ENCODE measurements at places on chromosomes 7 and 10.

DNA sequence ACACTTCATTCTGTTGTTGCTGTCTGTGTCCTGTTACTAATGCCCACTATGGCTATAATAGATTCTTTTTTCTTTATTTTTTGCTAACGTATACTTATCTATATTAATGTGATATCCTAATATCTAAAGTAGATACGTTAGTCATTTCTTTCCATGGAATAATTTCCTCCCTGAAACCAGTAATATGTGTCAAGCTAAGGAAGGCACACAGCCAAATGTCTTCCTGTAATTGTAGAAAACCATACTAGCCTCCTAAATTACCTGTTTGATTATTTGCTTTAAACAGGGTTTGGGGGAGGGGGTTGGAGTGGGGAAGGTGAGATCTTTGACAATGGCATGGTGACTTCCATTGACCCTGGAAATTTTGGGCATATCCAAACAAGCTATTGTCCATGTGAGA is 56.4 kb downstream of the THNSL1 start:
- DNase-seq: no peak

DNA sequence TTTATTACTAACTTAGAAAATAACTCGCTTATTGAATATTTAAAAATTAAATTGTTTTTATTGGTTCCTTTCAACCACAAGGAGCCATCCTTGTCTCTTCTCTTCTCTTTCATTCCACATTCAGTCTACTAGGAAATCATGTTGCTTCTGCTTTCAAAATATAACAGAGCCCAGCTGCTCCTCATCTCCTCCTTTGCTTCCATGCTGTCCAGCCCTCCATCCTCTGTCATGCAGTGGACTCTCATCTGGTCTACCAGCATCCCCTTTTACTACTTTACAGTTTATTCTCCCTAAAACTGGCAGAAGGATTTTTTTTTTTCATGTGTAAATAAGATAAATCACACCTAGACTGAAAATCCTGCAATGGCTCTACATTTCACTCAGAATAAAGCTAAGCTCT is 198.2 kb upstream of the CSTF2T start:
- no peak for DNase-seq

- DNase-seq: no peak
These were observed 280.3 kb downstream of the HTR7 start for GRCh38 chr10:90577569-90577968.

DNA sequence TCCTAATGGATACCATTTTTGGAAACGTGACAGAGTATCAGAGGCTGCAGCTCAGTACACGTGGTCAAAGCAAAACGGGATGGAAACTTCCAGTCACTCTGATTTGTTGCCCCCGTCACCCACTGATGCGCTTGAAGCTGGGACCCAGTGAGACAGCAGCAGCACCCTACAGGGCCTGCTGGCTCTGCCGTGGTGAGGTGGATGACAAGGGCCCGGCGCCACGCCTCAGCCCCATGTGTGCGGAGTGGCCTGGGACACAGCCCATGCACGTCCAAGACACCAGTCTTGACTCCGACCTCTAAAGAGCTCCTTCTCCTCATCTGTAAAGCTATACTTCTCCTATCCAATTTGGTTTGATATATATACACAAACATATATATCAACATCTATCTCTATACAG is 39.0 kb downstream of the CLEC2L start:
- DNase-seq: no peak

- no peak for DNase-seq
These were observed 221.0 kb upstream of the KLF6 start for GRCh38 chr10:4006051-4006450.

DNA sequence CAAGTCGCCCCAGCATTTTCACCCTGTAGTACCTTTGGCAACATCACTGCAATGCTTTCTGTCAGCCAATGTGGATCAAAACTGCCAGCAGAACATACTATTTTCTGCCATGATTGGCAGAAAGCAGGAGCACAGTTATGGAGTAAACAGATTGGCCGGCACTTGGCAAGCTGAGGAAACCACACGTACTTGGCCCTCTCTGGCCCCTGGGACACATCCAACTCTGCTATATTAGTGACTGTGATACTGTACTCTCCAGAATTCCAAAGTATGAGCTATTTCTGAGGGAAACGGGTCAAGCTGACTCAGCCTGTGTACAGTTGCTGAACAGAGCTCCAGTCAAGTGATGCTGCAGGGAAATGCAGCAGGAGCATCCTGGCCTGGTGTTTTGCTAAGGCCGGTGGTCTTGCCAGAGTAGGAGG is 39.8 kb upstream of the LANCL2 start:
- DNase-seq: no peak

DNA sequence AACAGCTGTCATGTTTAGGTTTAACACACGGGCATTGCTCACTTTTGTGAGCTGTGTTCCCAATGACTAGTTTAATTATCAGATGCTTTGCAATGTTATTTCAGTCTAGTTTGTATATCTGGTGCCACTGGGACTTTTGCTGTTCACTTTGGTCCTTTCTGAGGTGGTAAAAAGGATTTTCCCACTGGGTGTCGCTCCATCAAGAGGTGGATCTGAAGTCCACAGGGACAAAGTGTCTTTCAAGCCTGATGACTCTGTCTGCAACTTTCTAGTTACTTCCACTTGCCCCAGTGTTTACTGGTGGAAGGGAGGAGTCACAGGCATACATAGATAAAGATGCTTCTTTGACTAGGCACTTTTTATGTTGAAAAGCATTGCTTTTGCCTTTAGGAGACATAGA is 242.2 kb downstream of the HGF start:
- no peak for DNase-seq

DNA sequence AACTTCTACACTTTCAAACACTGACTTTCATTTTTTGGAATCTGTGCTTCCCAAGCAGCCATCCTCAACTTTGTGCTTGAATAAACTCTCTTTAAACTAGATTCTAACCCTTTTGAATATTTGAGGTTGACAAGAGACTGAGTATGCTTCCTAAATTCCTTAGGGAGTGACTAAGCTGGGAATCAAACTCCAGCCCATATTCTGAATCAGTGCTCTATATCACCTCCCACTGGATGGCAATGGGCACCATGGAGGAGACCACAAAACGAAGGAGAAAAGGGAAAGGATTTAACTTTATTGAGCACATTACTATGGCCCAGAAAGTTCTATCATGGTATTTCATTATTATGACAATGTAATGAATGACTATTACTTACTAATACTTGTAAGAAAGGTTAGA is 17.2 kb upstream of the SLC26A4 start:
- DNase-seq: no peak

DNA sequence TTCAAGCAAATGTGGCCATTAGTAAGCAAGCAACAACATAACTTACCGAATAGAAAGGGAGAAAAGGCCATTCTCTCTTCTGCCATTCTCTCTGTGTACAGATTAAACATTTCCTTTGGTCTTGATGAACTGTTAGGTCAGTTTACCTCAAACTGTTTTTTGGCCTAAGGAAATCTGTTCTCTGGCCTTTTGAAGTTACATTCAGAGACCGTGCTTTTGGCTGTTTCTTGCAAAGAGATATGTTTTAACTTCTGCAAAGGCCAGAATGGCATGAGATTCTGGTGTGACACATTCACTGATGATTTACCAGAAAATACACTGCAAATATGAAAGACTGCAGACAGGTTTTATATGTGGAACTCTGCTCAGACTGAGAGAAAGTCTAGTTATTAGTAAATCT is 22.2 kb downstream of the AHR start:
- no peak for DNase-seq

DNA sequence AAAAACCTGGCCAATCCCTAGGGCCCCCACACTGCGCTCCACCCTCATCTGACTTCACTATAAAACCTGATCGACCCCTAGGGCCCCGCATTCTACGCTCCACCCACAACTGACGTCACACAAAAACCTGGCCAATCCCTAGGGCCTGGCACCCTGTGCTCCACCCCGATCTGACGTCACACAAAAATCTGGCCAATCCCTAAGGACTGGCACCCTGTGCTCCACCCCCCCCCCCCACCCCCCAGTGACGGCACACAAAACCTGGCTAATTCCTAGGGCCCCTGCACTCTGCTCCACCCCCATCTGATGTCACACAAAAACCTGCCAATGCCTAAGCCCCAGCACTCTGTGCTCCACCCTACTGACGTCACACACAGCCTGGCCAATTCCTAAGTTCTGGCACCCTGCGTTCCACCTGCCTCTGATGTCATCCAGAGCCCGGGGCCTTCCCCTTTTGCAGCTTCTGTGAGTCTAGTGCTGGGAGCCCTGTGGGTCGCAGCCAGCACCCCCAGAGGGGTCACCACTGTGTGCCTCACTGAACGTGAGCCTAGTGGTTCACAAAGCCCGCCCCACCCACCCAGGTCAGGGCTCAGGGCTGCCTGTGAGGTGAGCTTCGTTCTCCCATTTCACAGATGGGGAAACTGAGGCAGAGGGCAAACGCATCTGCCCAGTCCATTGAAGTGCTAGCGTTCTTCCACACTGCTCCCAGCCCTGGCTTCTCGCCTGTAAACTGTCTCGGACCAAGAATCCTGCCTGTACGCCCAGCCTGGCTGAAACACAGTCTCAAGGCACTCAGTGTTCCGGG is 40.6 kb downstream of the MICALL2 start:
- no peak for DNase-seq

- DNase-seq: no peak
These were observed 6.6 kb downstream of the ADRA2A start for GRCh38 chr10:111083222-111084095.

GRCh38 chr7:51224811-51225595 is 91.6 kb downstream of the COBL start:
- peak; percentile 63 for DNase-seq

DNA sequence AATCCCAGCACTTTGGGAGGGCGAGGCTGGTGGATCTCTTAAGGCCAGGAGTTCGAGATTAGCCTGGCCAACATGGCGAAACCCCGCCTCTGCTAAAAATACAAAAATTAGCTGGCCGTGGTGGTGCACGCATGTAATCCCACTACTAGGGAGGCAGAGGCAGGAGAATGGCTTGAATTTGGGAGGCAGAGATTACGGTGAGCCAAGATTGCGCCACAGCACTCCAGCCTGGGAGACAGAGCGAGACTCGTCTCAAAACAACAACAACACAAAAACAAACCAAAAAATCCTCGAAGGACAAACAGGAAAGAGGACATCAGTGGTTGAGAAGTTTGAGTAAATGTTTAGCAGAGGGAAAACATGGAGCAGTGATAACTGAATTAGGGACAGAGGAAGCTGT is 52.3 kb upstream of the FAM3C start:
- no peak for DNase-seq

- DNase-seq: no peak
These were observed 465.9 kb upstream of the CELF2 start for GRCh38 chr10:10551596-10552301.

GRCh38 chr7:7276161-7276560 is 93.8 kb downstream of the C1GALT1 start:
- DNase-seq: no peak

DNA sequence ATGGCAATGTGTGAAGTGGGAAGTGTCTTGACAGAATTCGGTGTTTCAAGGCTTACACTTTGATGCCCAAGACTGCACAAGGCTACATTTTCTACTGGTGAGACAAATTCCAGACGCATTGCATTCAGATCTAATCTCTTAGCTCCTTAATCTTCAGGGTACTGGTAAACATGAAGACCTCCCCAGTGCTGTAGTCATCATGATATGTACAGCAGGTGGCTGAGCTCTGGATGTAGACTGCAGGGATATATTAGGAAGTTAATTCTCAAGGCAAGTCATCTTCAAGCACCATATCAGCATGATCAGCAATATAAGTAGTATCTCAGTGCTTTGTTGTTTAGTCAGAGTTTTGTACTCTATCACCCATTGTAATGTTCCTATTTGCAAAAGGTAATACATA is 61.8 kb downstream of the IKZF1 start:
- DNase-seq: no peak

DNA sequence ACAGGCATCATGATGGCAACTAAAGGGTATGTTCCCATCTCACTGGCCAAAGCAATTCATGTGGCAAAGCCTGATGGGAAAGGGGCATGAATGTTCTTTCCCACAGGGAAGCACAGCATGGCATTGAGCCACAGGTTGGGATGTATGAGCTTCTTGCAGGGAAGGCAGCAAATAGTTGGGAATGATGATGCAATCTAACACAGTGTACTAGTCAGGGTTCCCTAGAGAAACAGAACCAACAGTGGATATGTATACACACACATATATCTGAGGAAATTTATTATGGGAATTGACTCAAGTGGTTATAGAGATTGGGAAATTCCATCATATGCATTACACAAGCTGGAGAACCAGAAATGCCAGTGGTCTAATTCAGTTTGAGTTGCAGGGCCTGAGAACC is 253.6 kb upstream of the NPVF start:
- DNase-seq: no peak

DNA sequence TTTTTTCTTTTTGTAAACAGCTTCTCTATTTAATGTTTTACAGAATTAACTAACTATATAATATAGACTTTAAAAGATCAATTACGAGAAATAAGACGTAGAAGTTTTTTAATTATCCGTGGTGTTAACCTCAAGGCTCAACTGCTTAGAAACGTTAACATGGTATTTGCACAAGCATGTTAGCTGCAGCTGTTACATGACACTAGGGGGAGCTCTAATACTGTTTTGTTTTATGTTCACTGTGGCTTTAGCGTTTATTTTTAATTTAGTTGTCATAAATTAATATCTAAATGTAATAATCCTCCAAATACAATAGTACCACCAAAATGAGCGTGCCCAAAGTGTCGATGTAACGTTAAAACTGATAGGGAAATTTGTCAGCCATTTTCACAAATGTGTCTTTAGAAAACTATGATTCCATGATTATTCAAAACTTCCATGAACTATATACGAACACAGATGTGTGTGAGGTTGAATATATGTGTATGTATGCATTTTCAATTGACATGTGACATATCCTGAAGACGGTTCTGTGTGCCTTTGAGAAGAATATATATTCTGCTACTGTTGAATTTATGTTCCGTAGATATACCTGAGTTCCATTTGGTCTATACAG is 828.8 kb upstream of the MBL2 start:
- DNase-seq: no peak

DNA sequence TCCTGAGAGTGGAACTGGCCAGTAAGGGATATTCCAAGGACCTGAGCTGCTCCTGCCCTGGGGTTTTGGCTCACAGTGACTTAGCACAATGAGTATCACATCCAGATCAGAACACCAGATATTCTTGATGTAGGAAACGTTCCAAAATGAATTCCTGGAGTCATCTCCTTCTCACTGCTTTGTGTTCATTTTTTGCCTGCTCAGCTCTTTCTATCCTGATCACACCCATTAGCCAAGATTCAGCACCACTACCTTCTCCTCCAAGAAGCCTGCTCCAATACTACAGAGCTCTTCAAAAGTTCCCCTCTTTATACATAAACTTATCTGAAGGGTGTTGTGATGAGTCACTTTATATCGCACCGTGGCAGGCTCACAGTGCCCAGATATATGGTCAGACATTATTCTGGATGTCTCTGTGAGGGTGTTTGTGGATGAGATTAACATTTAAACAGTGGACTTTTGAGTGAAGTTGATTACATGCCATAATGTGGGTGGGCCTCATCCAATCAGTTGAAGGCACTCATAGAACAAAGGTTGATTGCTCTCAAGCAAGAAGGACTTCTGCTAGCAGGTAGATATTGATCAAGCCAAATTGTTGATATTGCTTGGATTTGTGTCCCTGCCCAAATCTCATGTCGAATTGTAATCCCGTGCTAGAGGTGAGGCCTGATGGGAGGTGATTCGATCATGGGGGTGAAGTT is 1155.2 kb upstream of the AUTS2 start:
- no peak for DNase-seq
